ENCODE measurements at places on chromosomes 4 and X.

DNA sequence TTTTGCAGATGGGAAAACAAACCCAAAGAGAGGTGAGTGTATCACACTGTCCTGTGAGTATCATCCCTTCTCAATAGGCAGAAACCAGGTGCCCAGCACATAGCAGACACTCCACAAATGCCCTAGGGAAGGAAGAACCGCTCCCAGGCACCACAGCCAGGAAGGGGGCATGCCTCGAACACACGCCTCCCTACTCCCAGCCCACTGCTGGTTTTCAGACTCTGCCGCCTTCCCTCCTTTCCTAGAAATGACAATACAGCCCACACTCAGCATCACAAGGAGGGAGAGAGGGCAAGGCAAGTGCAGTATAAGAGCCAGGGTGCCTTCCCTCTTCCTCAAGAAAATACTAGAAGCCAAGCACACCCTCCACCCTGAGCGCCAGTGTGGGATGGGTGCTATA lies 16.2 kb downstream of the JAKMIP1 start:
- no peak for DNase-seq

GRCh38 chrX:16914058-16914457 lies 32.4 kb upstream of the REPS2 start:
- DNase-seq: no peak

DNA sequence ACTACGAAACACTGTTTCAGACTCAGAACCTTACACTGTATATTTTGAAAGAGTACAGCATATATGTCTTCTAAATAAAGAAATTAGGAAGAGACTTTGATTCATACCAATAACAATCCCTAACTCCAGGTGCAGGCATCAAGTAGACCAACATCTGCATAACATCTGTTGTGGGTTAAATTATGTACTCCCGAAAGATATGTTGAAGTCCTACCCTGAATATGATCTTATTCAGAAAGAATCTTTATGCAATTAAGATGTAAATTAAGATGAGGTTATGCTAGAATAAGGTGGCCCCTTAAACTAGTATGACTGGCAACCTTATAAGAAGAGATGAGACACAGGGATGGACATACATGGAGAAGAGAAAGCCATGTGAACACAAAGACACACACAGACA lies 117.9 kb downstream of the INPP4B start:
- DNase-seq: no peak

- DNase-seq: no peak
Measured at GRCh38 chr4:76705472-76705871, 192.5 kb downstream of the SOWAHB start.

GRCh38 chr4:122150931-122151330 lies 1.2 kb upstream of the BLTP1 start:
- no peak for DNase-seq
